HepG2 (cell line): ENCODE measurements at places on chromosomes 4 and X.

- no peak for DNase-seq
Observed at GRCh38 chr4:3107691-3108121, 33.2 kb downstream of the HTT start.

DNA sequence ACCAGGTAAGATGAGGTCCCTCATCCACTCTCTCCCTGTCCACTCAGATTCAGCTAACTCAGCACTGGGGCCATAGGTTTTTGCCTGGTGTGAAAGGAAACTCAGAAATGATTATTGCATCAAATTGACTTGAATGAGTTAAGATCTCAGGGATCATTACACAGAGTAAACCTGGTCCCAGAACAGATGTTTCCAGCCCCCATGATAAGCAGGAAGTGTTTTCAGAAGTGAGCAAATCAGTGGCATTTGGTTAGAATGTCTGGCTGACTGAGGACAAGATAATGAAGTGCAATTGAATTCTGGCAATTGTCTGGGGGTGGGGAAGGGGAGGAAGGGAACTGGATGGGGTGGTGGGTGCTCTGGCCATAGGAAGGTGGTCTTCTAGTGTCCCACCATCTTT is 108.0 kb downstream of the CHIC2 start:
- DNase-seq: no peak

GRCh38 chr4:144399927-144400326 is 246.0 kb upstream of the HHIP start:
- DNase-seq: no peak

DNA sequence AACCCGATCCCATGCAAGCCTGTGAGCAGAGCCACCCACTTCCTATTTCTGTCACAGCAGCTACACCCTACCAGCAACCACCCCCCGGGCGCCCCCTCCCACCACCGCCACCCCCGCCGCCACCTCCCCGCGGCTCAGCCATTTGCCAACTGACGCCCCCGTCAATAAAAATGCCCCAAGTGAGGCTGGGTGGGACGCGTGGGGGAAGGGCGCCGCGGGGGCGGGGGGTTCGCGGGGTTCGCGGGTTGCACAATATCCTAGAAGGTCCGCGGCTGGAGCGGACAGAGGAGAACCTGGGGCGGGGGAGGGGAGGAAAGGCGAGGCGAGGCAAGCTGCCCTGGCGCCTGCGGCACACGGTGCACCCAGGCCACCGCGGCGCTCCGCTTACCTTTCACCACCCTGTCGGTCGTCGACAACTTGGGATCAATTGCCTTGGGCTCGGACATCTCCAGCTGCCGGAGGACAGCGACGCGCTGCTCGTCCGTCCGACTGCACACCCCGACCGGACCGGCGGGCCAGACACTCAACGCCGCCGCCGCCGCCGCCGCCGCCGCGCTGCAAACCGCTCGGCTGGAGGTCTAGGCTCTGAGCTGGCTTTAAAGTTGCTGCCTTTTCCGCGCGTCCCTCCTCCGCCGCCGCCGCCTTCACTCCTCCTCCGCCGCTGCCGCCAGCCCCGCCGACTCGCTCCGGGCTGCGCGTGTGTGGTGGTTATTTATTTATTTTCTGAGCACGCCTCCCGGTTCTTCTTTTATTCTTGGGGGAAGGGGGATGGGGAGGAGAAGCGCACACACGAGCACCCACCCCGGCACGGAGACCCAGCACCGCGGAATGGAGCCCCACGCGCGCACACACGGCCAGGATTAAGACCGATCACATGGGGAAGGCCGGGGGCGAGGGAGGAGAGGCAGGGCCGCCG is 717 bp downstream of the PPP3CA start:
- peak; percentile 21 for DNase-seq

DNA sequence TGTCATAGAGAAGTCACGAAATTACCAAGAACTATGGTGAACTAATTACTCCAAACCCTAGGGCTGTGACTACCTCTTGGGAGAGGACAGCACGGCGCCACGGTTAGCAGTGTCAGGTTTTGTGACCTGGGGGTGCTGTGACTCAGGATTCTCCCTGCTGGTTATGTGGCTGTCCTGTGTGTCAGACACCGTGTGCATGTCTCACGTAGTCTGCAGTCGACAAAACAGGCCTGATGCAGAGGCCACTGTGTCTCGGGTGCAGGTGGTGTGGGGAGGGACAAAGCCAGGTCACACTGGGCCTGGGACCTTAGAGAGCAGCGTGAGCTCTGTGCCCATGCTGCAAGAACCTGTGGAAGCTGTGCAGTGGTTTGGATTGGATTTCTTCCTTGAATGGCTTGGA is 34.1 kb downstream of the TNIP2 start:
- no peak for DNase-seq

GRCh38 chr4:13527192-13527980 is 16.9 kb downstream of the NKX3-2 start:
- DNase-seq: no peak
